ENCODE measurements at places on chromosomes 3 and 15. TPM values are rescaled to one million over a fixed set of nuclear protein-coding genes. Genes with fewer than 3 reads are reported as not detected.

Gene CCDC39
- not detected for total RNA-seq

Gene VEPH1
- not detected for total RNA-seq

Gene AADAC
- not detected for total RNA-seq

Gene CPN2
- not detected for total RNA-seq

Gene CPLX3
- not detected for total RNA-seq

Gene ZNF717
- total RNA-seq, result 14.0 TPM

Gene SLC28A2
- not detected for total RNA-seq

Gene PRTG
- total RNA-seq, result not detected
